Ammon's horn (tissue), 1 donor: ENCODE measurements at places on chromosomes 4 and X.

GRCh38 chr4:3436798-3437581, 4.8 kb upstream of the HGFAC start:
- no peak for DNase-seq

DNA sequence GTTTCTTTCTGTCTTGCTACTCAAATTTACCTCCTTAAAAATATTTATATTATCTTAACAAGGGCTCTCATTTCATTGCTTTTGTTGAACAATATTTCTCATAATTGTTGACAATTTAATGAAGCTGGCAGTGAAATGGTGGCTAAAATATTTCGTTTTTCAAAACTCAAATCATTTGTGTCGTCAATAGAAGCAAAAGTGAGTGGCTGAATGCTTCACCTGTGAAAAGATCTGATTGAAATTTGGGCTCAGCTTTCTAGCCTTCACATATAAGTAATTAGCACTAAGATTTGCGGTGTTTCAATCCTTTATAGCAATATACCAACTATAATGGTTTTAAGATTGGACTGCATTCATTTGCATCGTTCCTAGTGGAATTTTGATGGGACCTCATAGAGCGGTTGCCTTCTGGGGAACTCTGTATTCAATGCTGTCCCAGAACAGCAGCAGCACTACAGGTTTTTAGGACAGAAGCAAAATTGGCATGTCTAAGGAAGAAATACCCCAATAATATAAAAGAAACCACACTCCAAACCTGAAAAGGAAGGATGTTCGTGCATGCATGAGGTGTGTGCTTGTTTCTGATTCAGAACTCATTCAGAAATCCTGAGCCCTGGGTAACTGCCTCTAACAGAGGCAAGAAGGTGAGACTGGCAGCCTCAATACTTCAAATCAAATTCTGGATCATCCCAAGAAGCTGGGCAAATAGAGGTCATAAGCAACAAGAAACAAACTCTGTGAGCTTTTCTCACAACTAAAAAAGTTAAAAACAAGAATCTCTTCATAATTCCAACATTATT, 2.5 kb downstream of the CXCL1 start:
- DNase-seq: no peak

- DNase-seq: no peak
Measured at GRCh38 chrX:42771506-42772335, 6.2 kb downstream of the PPP1R2C start.

DNA sequence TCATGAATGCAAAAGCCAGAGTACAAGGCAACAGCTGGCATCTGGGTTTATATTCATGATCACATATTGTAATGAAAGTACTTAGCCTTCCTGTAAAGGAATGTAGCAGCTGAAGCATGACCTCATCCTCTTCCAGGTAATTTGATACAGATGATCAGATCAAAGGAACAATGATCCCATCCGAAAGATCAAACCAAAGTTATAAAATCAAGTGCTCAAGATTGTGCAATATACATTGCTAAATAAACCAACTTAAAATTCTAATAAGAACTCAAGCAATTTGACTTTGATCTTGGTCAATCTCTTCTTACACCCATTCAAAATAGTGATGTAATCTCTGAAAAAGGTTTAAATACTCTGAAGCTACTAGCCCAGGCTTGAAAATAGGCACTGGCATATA, 113.1 kb upstream of the INPP4B start:
- no peak for DNase-seq

- DNase-seq: no peak
Measured at GRCh38 chrX:96147681-96148080, 537.0 kb upstream of the DIAPH2 start.

DNA sequence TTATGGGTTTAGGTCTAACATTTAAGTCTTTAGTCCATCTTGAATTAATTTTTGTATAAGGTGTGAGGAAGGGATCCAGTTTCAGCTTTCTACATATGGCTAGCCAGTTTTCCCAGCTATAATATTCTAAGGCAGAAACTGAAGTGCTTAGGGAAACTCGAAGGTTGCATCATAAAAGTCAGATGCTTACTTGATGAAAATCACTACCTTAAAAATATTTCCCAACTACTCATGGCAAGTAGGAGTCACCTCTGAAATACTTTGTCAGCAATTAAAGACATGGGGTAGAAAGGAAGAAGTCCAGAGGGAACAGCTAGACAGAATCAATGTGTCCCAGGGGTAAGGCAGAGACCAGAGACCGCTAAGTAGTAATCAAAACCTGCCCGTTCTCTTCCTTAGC, 6.3 kb upstream of the AP1S2 start:
- no peak for DNase-seq

DNA sequence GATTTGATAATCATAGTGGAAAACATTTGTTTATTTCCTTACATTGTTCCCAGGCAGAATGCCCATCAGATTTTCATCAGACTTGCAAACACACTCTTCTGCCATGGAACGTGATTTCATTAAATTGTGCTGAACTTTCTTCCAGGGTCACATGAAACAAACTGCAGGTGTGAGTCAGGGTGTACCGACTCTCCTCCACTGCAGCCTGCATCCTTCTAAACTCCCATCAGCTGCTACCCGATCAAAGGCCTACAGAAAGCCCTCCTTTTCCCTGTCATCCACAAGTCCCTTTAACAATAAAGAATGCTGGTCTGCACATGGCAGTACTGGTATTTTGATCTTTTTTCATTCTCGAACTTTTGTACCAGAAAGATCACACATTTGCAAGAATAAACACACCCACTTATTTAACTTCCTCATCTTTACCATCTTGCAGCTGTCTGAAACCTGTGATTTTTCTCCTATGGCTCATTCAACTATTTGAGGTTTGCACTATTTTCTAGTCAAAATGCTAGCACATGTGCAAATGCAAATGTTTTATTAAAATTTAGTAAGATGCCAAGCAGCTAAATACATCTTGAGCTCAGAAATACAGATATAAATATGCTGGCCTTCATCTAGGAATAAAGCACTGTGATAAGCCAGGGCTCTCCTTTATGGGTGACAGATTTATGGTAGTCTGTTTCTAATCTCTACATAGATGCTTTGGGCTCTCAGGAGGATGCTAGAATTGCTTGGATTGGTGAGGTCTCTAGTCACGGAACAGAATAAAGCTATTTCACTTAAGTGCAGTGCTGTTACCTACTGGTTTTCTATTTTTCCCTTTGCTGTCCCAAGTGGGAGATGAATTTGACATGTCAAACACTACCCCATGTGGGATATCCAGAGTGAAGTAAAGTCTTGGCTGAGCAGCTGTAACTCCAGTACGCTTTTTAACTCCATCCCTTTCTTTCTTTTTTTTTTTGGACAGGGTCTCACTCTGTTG, 25.8 kb upstream of the ARHGAP24 start:
- DNase-seq: no peak

- DNase-seq: no peak
Measured at GRCh38 chr4:35102066-35102465, 1142.2 kb downstream of the ARAP2 start.

DNA sequence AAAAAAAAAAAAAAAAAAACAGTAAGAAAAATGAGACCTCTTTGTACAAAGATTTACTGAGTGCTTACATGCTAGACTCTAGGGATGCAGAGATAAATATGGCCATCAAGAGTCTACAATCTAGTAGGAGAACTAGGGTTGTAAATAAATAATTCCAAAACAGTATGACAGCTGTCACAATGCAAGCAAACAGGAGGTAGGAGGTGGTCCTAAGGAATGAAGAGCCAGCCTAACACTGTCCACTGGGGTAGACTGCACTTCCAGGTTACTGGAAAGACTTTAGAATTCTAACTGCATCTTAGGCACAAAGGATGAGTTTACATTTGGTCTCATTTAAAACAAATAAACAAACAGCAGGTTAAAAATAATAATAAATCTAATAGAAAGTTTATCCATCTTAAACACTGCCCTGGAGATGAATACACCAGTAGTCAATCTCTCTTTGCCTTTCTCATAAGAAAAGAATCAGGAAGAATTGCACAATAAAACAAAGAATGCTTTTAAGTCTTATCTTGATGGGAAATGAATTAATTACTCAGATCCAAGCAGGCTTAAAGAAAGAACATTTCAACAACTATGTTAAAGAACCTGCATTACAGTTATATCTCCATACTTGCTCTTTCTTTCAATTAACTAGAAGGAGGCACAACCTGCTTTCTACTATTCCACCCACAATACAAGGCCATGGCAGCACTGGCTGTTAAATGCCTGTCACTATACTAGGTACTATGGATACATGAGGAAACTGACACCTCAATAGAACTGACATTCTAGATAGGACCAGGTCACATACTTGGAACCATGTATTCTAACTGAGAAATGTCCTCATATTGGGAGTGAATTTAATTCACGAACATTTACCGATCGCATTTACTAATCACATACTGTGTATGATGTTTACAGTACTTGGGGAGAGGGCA, 12.7 kb downstream of the ADGRA3 start:
- no peak for DNase-seq
